ENCODE measurements at places on chromosomes 2 and 18.
A peak's percentile ranks its signal among the peaks of the same experiment; 100 is the strongest.

DNA sequence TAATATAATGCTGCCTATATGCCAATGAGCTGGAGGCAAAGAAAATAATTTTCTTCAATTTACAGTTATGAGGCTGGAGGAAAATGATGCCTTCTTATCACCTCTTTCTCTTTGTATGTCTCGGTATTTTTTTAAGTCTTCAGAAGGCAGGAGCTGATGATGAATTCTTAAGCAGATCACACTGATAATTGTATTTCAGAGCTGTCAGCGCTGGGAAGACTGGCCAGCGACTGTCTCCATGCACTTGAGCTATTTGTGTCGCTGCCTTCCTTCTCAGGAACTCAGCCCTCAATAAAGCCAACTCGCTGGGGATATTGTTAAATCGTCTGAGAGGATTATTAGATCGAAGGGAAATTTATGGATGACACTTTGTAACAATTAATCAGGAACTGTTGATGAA is 40.3 kb downstream of the PTGR3 start:
- DNase-seq: no peak

- DNase-seq: peak; percentile 23
These were observed 10.5 kb downstream of the CHMP1B start for GRCh38 chr18:11861583-11862288.

GRCh38 chr2:60966507-60967405 is 50.8 kb upstream of the PEX13 start:
- no peak for DNase-seq

- no peak for DNase-seq
These were observed 482.9 kb upstream of the HS6ST1 start for GRCh38 chr2:128801576-128801975.

GRCh38 chr2:1721706-1722646 is 22.3 kb downstream of the PXDN start:
- peak; percentile 94 for DNase-seq

Measured in EH (cell line).